NCI-H1105 (cell line): ENCODE measurements at places on chromosomes 16 and 17.
A peak's percentile ranks its signal among the peaks of the same experiment; 100 is the strongest.

GRCh38 chr17:71330099-71330375 lies 790.8 kb upstream of the SOX9 start:
- no peak for DNase-seq

DNA sequence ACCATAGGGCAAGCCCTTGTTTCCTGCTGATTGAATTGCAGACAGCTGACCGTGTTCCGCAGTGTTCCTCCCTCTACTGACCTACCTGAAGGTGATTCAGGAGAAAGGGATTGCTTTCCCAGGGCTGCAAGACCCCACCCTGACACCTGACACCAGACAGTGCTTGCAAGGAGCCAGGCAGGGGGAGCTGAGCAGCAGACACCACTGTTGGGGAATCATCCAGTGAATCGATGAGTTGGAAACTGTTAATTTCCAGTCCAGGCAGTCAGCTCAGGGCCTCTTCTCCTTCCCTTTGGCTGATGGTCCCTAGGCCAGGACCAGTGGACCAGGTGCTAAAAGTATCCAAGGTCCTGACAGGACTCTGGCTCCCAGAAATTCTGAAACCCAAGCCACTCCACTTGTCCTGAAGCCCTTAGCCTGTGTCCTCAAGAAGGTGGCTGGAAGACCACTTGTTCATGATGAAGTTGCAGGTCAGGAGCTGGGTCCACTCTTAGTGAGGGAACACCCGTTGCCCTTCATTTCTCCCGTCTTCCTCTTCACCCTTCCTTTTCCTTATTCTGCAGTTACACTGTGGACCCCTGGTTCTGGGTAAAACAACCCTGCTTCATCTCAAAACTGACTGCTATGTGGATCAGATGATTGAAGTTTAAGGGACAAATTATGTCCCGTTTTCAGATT lies 9.5 kb upstream of the UNK start:
- DNase-seq, result no peak

DNA sequence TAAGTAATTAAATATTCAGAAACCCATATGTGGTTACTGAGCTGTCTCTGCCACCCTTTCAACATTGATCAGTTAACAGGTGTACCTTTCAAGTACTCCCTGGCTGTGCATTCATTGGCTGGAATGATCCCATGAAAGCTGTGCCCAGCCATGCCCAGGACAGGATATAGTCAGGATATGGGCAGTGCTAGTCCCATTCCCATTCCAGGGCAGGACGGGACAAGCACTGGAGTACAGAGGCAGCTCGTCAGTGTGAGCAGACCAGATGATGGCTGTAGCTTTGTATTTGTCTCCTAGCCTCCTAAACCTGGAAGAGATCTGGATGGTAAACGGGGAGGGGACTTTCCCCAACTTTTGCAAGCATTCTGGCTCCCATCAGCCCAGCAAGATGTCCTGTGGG lies 22.5 kb downstream of the HEATR3 start:
- DNase-seq, result no peak

DNA sequence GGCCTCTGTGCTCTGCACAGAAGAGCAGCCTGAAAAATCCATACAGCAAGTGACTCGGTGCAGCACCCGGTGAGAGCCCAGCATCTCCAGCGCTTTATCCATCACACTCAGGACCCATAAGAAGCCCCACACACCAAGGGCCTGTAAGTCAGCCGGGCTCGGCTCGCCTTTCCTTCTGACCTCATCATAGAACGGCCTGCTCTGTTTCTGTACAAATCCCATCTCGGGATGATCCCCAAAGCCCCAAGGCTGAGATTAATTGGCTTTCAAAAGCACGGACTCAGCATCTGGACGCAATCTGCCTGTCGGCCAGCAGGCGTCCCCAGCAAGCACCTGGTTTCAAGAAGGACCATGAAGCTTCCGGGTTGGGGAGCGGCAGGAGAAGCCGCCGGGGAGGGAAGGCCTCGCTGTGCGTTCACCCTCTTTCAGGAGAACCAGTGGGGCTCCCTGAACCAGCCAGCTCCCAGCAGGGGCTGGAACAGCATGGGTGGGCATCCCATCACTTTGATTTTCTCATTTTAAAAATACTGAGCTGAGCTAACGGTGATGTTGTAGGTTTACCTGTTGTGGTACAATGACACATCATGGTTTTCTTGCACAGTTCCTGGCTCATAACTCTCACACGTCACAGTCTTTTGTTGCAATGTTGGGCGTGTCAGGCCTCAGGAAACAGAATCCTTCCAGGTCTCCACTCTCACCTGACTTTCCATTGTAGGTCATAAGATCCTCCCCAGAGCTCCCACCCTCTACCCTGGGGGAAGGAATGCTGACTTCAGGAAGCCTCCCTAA lies 6.7 kb downstream of the CCDC57 start:
- DNase-seq, result peak; percentile 66

DNA sequence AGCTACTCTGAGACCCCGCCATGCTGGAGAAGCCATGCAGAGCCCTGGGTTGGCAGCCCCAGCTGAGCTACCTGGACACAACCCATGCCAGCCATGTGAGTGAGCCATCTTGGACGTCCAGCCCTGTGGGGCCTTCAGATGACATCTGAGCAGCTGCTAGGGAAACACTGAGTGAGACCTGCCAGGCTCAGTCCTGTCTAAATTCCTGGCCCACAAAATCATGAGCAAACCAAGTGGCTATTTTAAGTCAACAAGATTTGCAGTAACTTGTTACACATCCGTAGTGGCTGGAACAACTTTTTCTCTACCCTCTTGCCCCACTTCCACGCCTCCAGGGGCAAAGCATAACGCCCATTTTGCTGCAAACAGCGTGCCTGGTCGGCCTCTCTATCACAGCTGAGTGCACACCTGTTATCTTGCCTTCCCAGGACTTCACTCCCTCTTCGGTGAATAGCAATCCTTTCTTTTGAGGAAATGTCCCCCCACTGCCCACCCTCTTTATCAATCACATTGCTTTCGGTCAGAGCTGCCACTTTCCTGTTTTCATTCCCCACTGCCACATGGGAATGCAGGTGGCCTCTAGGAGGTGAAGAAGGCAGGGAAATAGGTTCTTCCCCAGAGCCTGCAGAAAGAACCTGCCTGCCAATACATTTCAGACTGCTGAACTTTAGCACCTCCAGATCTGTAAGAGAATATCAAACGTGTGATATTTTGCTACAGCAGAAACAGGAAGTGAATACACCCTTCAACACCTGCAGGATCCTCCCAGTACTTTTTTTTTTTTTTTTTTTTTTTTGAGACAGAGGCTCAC lies 7.4 kb upstream of the SCIMP start:
- no peak for DNase-seq

DNA sequence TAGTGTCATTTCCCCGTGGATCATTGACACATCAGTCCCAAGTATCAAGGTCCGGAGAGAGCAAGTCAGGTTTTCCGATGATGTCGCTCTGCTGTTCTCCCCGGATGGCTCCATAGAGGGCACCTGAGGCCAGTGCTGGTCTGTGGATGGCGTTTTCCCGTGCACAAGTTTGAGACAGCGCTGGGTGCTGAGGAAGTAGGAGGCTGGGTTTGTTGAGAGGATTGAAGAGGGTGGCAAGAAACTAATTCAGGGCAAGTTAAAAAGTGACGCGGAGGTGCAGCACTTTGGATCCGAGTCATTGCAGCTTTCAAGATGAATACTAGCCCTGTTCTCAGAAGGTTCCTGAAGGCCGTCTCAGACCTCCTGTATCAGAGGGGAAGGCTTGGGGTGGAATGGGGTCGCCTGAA lies 7.7 kb downstream of the NUBP1 start:
- DNase-seq, result no peak

GRCh38 chr17:37713028-37713431 lies 31.8 kb downstream of the HNF1B start:
- DNase-seq, result peak; percentile 5

DNA sequence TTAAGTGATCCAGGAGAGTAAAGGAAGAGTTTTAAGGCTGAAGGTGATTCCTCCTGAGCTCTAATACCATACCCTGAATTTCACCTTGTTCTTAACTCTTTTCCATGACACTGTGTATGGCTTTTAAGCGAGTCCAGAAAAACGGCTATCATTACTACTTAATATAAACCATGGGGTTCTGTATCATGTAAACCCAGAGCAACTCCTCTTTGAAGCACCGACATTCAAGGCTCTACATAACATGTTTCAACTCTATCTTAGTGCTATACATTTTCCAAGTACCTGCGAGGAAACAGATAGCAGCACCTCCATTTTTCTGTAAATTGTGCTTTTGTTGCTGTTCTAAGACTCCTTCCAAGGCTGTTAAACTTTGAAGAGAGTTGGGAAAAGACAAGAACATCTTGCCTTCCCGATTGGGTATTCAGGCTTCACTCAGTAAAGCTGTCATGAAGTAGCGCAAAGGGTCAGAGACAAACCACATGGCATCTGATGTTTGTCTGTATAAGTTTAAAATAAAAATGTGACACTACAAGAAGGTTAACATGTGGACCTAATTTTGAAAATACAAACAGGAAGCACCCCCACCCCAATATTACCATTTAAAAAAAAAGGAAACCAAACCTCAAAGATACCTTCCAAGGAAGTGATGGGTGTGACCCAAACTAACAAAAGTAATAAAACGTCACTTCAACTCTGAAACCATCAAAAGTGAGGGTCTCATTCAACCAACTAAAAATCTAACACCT lies 3.9 kb downstream of the STAT5B start:
- no peak for DNase-seq

DNA sequence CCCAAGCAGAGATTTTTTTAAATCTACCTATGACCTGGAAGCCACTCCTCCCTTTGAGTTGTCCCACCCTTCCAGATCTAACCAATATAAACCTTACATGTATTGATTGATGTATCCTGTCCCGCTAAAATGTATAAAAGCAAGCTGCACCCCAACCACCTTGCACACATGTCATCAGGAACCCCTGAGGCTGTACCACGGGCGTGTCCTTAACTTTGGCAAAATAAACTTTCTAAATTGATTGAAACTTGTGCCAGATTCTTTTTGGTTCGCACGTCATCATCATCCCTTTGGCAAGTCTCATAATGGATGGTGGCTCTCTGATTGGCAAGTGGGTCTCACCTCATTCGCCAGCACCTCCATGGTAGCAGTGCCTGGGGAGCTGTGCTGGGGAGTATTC lies 60.2 kb downstream of the CNGB1 start:
- no peak for DNase-seq

DNA sequence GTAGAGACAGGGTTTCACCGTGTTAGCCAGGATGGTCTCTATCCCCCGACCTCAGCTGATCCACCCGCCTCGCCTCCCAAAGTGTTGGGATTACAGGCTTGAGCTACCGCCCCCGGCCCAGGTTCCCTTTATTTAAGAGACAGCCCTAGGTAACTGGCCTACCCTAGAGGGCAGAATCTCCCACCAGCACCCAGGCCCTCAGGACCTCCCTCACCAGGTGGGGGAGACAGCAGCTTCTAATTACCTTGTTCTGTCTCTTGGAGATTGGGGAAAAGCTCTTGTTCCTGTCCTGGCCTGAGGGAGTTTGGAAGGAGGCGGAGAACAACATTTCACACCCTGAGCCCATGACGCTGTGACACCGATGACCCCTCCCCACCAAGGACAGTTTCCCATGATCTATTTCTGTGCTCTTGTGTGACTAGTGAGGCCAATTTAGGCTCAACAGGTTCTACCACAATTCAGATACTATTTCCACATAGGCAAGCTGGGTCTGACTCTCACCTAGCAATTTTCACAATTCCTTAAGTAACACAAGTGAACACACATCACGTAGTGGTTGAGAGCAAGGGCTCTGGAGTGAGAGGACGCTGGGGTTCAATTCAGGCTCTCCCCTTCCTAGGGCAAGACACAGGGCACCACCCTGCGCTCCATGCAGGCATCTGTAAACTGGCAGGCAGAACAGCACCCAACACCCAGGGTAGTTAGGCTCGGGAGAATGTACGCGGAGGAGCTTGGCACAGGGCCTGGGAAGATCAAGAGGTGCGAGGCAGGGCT lies 20.4 kb downstream of the HDAC5 start:
- peak; percentile 19 for DNase-seq

GRCh38 chr17:65364438-65364837 lies 197.0 kb downstream of the AXIN2 start:
- DNase-seq, result no peak

DNA sequence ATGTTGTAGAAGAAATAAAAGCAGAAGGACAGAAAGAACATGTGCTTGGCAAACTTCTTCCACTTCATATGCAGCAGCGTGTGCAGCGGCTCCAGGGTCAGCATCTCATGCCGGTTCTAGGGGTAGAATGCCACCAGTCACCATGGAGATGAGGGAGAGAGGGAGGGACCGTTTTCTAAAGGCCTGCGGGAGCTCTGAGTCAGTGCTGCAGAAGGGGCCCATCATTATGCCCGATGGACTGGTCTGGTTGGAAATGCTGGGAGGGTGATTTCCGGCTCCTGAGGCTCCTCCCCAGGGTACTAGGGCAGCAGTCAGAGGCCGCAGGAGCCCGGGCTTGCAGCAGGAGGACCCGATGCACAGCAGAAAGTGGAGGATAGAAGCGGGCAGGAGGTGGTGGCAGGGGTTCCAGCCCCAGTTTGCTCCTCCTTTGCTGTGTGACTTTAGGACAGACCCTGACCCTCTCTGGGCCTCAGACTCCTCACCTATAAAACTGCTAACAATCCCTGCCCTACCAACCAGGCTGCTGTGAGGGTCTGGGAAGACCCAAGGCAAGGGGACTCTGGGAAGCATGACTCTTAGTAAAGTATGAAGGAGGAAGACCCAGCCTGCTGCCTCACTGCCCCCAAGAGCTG lies 28.6 kb downstream of the TRPV3 start:
- DNase-seq, result no peak

DNA sequence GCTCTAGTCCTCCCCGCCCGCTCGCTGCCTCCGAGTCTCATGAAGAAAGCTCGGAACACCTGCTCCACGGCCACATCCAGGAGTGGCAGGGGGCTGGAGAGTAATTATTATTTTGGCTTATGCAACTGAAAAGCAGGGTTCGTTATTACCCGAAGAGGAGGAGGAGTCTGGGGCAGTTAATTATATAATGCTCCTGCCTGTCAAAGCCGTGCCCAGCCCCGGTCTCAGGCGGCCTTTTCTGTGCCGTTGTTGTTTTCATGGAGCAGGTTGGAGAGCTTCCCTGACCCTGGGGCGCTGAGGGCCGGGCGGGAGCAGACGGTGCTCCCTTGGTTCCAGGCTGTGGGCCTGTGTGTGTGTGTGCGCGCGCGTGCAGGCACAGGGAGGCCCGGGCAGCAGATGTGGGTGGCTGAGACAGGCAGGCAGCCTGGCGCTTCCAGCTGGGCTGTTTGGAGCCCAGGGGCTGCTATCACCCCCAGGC lies 2.4 kb downstream of the JPH3 start:
- DNase-seq, result no peak

DNA sequence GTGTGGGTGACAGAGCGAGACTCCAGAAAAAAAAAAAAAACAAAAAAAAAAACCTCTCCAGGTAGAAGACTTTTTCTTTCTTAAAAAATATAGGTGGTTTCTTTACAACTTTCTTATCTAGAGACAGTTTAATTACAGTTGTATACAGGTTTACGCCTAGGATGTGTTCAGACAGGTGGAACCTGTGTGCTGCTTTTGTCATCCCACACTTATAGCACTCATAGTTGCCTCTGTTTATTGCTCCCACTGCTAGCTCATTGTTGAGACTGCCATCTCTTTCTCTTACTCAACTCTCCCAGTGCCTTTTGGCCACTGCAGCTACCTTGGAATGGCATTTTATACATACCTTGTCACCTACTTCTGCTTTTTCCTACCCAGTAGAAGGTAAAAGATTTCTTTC lies 19.1 kb upstream of the MED9 start:
- no peak for DNase-seq

- DNase-seq, result no peak
Observed at GRCh38 chr17:49633250-49633649, 44.6 kb downstream of the SPOP start.

- DNase-seq, result no peak
Observed at GRCh38 chr17:16475179-16475704, 16.8 kb downstream of the LRRC75A start.
